ENCODE measurements at places on chromosomes 1 and 21.

DNA sequence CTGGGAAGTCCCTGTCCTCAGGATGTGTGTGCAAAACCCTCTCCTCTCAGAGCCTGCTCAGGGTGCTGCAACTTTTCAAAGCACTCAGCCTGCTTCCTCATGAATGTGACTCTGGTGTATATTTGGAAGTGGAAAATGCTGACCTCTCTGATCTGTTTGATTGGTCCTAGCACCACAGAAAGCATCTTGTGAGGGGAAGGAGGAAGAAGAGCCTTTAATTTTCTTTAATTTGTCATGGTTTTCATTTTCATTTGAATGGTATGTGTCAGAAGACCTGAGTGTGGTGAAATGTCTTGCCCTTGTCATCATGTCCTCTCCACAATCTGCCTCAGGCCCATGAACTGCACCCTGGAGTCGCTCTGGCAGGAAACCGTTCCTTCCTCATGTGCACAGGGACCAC is 383.5 kb downstream of the NTNG1 start:
- DNase-seq, result no peak

DNA sequence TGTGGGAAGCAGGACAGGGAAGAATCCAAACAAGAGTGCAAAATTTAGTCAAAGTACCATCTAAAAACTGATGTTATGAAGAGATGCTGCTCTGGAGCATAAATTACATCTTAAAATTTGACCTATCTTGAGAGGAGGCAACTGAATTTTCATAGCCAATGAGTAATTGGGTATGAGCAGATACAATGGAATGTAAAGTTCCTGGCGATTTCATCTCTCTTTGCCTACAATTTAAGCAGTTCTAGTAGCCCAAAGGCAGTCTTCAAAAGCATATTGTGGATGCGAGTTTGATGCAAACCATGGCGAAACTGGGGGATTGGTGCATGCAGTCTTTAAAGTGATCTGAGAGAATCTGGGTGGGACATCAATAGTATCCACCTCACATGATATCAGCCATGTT is 1265.9 kb downstream of the BRINP3 start:
- no peak for DNase-seq

DNA sequence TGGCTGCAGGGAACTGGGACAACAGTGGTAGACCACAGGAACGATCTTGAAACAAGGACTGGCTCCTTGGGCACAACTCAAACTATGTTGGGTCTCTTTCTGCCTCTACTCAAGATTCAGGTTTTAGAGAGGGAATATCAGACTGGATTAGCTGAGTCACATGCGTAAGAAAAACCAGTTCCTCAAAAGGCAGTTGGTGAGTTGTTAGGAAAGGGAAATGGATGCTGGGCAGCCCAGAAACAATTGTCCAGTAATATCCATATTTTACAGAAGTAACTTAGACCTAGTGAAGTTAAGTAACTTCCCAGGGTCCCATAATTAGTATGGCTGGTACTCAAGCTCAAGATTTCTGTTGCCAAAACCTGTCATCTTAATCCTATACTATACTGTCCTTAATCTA is 27.0 kb upstream of the TMEM39B start:
- no peak for DNase-seq

DNA sequence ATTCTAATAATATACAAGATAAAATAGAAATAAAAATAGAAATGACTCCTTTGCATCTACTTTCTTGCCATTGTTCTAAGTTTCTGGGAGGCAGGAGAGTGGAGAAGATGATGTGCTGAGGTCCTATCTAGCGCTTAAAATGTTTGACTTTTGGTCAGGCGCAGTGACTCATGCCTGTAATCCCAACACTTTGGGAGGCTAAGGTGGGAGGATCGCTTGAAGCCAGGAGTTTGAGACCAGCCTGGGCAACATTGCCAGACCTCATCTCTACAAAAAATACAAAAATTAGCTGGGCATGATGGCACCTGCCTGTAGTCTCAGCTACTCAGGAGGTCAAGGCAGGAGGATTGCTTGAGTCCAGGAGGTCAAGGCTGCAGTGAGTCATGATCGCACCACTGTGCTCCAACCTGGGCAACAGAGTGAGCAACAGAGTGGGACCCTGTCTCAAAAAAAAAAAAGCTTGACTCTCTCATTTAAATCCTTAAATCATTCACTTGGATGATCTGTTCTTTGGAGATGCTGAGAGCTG is 24.2 kb upstream of the SLC45A1 start:
- DNase-seq, result no peak

DNA sequence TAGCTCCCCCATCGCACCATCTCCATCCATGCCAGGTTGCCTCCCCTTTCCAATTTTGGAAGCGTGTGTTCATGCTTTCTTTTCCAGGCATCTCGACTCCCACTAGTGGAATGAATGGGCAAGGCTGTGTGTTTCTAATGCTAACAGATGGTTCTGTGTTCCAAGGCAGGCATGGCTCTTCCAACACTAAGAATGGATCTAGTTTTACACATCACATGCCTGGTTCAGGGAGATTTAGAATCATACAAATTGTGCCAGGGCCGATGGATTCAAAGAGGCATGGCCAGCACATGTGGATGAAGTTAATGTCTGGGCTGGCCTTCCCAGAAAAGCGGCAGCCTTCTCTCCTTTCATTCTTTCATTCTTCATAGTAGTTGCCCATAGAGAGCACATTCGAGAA is 438.7 kb downstream of the PRDM2 start:
- no peak for DNase-seq

DNA sequence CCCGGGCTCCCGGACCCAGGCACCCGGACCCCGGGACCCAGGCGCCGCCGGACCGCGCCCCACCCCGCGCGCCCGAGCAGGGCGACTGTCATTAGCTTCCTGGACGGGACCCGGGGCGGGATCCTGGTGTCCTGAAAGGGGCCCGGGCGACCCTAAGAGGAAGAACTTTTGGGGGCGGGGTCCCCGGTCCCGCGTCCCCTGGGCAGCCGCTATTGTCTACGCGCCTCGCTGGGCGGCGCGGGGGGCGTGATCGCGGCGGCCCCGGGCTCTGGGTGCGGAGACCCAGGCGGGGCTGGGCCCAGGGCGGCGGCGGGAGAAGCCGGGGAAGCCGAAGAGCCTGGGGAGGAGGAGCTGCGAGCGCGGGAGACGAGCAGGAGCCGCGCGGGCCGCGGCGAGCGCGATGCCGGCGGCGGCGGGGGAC is 465 bp downstream of the HUNK start:
- DNase-seq, result no peak

DNA sequence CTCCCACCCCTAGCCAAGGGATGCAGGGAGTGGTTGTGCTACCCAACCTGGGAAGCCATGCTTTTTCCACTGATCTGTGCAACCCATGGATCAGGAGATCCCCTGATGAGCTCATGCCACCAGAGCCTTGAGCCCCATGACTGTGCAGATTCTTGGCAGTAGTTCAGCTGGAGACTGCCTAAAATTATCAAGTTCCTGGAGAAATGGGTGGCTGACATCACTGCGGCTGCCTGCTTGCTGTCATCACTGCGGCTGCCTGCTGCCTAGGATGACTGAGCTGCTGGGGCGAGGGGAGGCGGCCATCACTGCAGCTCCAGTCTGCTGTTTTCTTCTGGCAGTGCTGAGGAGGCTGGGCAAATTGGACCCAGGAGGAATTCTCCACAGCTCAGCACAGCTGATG is 159.2 kb downstream of the AGBL4 start:
- no peak for DNase-seq

DNA sequence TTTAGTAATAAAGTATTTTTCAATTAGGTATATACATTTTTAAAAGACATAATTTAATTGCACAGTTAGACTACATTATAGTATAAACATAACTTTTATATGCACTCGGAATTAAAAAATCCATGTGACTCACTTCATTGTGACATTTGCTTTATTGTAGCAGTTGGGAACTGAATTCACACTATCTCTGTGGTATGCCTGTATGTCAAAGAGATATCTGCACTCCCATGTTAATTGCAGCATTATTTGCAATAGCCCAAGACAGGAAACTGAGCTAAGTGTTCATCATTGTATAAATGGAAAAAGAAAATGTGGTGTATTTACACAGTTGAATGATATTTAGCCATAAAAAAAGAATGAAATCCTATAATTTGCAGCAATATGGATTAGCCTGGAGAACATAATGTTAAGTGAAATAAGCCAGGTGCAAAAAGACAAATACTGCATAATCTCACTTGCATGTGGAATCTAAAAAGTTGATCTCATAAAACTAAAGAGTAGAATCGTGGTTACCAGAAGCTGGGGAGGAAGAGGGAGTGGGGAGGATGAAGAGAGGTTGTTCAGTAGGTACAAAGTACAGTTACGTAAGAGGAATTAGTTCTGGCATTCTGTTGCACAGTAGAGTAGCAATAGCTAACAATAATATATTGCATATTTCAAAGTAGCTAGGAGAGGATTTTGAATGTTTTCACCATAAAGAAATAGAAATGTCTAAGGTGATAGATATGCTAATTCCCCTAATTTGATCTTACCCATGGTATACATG is 64.8 kb downstream of the DPT start:
- DNase-seq, result no peak

- DNase-seq, result no peak
Measured at GRCh38 chr1:152141971-152142584, 16.9 kb downstream of the RPTN start.

DNA sequence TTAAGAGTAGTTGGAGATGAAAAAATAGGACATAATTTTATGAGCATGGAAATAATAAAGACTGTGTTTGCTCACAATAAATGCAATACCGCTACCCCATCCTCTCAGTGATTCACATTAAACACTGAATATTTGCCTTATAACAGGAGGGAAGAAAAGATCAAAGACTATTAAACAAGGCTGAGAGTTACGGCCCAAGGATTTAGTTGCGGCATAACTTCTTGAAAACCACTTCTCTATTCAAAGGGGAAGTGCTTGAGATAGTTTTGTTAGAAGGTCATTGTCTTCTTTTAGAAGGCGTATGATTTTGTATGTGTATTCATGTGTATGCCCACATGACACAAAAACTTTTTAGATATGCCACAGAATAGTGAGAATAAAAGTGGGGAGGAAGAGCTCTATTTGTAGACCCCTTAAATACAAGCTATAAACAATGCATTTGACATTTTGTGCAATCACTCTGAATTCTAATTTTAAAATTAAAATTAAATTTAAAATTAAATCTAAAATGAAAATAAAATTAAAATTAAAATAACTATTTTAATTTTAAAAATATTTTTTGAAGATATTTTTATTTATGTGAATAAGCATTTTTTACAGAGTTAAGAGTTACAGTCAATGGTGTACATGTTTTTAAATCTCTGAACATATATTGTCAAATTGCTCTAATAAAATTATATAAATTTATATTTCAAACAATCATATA is 986.6 kb upstream of the ADAMTS5 start:
- DNase-seq, result no peak
